GM23248 (cell line): ENCODE measurements at places on chromosomes 3 and 15. TPM values are rescaled to one million over a fixed set of nuclear protein-coding genes. Genes with fewer than 3 reads are reported as not detected.

Gene GOLGA6L10
- polyA plus RNA-seq, result not detected in 2 replicates

Gene ANKRD34C
- not detected in 2 replicates for polyA plus RNA-seq

Gene PBRM1
- 53.5 and 60.3 TPM in 2 replicates for polyA plus RNA-seq

Gene PP2D1
- polyA plus RNA-seq, result 0.16 TPM in 1 of 2 replicates, not detected in the other

Gene ITIH4
- polyA plus RNA-seq, result not detected in 2 replicates

Gene GNAT1
- not detected in 2 replicates for polyA plus RNA-seq

DNA sequence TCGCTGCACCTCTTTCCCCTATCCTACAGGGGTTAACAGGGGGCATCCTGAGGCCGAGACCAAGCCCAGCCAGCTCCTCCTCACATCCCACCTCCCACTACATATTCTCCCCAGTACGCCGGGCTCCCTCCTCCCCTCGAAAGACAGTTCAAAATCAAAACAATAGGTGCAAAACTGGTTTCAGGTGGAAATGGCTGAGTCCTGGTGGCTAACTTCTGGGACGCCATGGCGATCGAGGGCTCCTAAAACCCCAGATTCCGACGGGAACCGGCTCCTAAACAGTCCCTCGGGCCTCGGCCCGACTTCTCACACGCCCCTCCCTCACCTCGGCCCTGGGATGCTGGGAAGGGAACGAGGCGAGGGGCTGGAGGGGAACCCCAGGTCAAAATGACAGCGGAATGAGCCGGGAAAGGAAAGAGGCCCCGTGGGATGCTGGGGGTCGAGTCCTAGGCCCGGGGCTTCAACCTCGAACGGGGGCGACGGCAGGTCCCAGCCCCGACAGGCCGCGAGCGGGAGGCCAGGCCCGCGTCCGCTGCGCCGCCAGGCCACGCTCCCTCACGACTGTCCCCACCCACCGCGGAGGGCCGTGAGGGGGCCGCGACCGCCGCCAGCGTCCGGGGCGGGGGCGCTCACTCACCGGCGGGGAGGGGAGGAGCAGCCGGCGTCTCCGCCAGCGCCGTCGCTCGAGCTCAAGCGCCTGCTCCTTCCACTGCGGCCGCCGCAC, 492 bp downstream of the TMCC1 start:
- DNase-seq, result no peak

DNA sequence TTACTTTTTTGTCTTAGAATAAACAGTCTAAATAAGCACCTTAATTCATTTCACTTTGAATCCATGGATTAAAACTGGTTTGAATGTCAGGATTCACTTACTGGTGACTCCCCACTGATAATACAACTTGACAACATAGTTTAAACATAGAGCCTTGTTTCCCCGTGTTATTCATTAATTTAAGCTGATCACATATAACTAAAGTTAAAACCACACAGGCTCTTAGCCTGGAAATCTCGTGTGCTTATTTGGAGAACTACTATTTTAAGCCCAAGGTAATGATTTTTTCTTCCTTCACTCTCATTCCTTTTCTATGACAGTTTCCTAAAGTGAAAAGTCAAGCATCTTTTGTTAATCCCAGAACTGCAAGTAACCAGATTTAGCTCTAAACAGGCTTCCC, 64.2 kb downstream of the HACD2 start:
- no peak for DNase-seq

- DNase-seq, result no peak
Observed at GRCh38 chr15:91331581-91331980, 231.5 kb downstream of the SV2B start.

GRCh38 chr3:15651396-15651795, 49.9 kb downstream of the BTD start:
- DNase-seq, result no peak

DNA sequence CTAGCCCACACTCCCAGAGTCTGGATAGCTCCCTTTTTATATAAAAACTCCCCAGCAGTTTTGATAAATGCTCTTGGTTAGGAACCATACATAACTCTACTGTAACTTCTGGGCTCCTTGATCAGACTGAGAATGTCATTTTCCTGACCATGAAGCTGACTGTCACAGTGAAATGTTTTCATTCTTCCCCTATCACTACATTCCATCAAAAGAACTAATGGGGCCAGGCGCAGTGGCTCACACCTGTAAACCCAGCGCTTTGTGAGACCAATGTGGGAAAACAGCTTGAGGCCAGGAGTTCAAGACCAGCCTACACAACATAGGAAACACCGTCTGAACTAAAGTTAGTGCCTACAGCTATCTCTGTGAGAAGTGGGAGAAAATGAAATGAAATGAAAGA, 72.8 kb upstream of the MYO5C start:
- no peak for DNase-seq

DNA sequence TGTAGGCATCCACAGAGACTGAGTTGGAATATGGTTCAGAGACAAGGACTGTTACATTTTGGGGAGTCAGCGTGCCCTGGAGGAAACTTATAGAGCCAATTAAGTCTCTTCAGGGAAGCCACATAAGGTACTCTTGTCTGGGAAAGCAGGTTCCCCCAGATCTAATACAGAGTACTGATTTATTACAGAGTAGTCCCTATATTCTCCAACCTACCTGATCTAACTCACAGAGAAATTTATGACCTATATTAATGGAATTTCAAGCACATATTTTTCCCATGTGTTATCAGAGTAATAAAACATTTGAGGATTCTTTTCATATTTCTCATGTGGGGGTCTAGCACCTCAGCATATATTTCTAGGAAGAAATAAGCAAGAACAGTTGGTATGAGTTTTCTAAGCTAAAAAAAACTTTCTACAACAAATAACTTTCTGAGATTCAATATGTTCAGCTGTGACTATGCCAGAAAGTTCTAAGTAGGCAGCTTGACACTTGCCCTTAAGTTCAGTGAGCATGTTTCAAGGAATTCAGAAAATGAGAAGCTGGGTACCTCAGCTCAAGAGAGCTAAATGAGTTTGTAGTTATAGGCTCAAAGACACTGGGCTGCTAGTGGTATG, 75.3 kb upstream of the COL8A1 start:
- DNase-seq, result peak; percentile 27

- peak; percentile 71 for DNase-seq
Observed at GRCh38 chr15:77870195-77871065, 207.1 kb downstream of the TBC1D2B start.

- DNase-seq, result peak; percentile 29
Observed at GRCh38 chr3:182861348-182861747, 68.0 kb downstream of the ATP11B start.

DNA sequence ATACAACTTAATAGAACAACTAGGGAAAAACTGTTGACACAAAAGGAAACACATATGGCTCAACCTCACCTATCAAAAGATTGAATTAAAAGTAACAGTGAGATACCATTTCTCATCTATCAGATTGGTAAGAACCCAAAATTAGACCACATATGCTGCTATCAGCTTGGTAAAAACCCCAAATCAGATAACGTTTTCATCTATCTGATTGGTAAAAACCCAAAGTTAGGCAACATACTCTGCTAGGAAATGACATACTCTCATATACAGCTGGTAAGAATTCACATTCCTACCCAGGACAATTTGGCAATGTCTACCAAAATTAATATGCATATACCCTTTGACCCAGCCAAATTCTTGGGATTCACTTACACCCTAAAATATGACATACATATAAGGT, 26.3 kb downstream of the NRG4 start:
- no peak for DNase-seq

- DNase-seq, result no peak
Observed at GRCh38 chr15:55499151-55499550, 8.9 kb downstream of the DNAAF4 start.

GRCh38 chr15:83610901-83611685, 42.8 kb upstream of the ADAMTSL3 start:
- DNase-seq, result no peak

DNA sequence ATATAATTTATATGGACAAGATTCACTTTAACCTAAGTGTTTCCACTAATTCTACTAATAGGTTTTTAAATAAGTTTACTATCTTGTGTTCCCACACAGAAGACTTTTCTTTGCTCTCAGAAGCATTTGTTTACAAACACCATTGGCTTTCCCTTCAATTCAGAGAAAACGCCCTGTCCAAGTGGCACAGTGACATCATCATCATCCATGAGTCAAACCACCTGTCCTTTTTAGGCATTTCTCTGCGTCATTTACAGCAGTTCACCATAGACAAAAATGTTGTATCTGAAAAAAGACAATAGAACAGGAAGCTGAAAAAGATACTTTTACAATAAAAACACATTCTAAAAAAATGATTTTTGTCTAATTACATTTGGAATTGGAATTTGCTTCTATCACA, 9.3 kb upstream of the BCL2L10 start:
- no peak for DNase-seq

DNA sequence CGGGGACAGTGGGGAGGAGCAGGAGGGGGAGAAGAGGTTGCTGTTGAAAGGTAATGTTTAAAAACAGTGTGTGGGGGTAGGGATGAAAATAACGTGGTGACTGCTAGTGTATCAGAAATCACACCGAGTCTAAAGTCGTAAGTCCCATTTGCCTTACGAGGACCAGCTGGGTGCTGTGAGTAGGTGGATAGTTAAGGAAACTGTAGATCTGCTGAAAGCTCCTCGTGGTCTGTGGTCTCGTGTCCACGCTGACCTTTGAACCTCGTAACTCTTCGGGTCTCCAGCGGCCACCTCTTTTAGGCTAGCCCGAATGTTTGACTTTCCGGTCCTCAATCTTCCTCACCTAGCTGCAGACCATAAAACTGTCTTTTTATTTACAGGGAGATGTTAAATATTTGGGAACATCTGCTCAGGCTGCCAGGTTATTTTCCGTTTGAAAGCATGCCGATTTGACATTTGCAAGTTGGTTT, 29.3 kb upstream of the ST3GAL6 start:
- no peak for DNase-seq

- no peak for DNase-seq
Observed at GRCh38 chr3:141052201-141053069, 1.3 kb downstream of the SPSB4 start.

- no peak for DNase-seq
Observed at GRCh38 chr3:168828943-168829342, 733.2 kb upstream of the GOLIM4 start.

GRCh38 chr15:74227968-74228722, 8.0 kb upstream of the CCDC33 start:
- no peak for DNase-seq

- no peak for DNase-seq
Observed at GRCh38 chr3:181727341-181728032, 15.8 kb downstream of the SOX2 start.

- DNase-seq, result peak; percentile 41
Observed at GRCh38 chr3:53166781-53167291, 5.8 kb downstream of the PRKCD start.

- DNase-seq, result no peak
Observed at GRCh38 chr3:176362191-176362731, 835.0 kb downstream of the TBL1XR1 start.
